NCI-H1436 (cell line): ENCODE measurements at places on chromosomes 13 and 19.

GRCh38 chr13:67416047-67416925, 186.2 kb upstream of the PCDH9 start:
- no peak for DNase-seq

DNA sequence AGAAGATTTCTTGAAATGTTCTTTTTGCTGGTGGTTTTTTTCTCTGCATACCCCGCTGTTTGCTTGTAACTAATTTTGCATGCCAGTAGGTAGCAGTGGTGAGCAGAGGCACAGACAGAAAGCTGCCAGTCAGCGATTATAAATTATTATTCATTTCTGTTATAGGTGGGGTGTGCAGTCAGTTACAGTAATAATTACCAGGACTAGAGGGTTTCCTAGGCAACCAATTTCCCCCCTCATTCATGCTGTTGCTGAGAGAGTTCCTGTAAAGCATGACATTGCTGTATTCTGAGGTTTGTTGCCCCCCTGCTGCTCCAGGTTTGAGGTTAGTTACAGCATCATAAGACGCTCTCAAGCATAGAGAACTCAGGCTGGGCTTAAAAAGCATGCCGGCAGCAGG, 104.5 kb downstream of the URI1 start:
- DNase-seq, result peak; percentile 50

DNA sequence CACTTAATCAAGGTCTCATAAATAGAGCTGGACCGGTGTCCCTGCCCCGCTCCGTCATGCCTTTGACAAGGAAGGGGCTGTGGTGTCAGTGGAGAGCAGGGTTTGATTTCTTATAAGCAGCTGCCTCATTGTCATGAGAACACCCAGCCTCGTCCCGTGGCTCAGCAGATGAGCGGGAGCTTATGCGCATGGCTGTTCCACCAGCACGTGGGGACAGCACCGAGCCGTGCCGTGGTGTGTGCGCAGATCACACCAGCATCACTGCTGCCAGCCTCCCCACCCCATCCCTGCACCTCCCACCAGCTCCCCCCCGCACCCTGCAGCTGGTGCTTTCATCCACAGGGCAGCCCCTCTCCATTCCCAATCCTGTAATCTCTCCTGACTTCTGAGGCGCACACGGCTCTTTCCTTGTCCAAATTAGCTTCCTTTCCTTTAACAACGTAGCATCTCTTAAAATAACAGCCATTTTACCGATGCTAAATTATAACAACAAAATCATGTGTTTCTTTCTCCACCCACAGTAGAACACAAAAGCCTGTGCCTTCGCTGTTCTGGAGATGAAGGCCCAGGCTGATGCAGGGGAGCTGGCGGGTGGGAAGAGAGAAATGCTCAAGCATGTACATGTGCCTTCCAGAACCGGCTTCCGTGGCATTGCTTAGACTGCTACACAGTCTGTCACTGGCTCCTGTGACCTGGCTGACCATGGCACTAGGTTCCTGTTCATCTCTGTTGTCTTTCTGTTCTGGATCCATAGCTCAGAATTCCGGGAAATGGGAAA, 96.8 kb downstream of the RAB20 start:
- DNase-seq, result no peak

DNA sequence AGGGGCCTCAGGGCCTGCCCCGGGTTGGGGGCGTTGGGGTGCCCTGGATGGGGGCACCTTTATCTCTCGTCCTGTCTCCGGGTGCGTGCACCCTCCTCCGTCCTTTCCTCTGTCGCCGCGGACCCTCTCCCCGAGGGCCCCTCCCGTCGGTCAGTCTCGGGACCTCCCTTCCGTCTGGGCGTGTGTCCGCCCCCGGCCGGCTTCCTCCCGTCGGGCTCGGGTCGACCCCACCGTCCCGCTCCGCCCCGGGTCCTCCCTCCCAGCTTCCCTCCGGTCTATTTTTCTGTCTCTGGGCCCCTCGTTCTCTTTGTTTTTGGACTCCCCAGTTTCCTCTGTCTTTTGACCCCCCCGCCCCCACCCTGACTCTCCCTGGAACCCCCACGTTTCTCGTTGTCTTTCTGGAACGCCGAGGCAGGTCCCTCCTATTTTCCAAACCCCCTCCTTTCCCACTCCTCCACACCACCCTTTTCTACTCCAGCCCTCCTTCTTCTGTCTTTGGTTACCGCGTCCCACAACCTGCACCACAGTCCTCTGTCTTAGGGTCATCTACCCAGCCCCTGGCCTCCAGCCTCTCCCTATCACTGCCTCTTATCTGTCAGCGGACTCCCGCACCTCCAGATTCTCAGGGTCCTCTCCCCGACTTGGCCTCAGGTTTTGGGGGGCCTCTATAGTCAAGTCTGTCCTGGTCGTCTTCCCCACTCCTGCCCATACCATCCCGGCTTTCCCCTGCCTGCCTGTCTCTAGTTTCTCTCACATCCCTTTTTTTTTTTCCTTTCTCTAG, 757 bp downstream of the EGLN2 start:
- DNase-seq, result no peak

DNA sequence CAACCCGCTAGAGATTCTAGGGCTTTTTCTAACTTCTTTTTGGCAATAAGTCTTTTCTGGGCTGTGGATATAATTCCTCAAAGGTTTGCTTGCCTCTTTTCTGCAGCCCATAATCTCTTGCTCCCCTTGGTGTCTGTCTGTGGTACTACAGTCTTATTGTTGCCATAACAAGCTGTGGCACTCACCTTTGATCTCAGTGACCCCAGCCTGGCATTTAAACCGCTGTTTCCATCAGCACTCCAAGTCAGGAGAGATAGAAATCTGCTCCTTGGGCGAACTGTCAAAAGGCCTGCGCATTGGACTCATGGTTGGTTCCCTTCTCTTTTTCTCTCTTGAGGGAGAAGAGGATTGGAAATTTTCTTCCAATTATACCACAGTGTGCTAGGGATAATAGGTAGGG, 14.5 kb upstream of the MPHOSPH8 start:
- no peak for DNase-seq

DNA sequence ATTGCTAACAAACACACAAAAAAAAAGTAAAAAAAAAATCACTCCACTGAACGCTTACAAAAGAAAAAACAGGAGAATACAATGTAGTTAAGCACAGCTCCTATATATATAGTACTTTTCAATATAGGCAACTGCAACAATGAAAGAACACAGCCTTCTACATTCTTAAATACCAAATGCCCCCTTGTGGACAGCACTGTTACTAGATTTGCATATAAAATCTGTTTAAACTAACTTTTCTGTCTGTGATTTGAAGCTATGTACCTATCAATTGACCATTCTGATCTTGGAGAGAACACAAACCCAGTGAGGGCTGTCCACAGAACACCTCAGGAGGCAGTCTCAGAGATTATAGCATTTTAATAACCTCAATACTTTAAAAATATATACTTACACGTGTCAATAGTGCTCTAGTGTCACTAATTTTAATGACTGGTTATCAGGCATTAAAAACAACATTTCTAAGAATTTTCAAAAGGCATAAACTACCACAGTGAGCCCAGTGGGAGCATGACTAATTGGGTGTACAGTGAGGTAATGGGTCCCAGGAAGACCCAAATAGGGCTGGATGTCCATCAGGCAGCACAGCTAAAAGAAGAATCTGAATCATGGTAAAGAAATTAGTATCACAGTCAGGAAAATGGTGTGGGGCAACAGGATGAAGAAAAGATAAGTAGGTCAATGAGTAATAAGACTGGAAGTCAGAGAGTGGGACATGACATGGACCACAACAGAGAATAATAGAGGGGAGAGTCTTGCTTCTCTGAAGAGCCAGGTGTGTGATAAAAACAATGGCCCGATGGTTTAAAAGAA, 22.2 kb downstream of the CCDC169 start:
- peak; percentile 45 for DNase-seq

DNA sequence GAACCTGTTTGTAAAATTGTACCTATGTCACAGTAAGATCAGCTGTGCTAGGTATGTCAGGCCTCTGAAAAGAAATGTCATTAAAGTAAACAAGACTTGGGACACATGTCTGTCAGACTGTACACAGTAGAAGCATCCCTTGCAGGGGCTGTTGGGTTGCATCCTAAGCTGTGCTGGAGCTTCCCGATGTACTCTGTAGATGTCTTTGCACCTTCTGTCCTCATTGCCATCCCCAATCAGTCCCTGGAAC, 48.7 kb upstream of the GPR183 start:
- no peak for DNase-seq

GRCh38 chr13:99704390-99704789, 203.1 kb downstream of the TM9SF2 start:
- no peak for DNase-seq

GRCh38 chr19:5960005-5961001, 17.6 kb downstream of the RANBP3 start:
- no peak for DNase-seq

DNA sequence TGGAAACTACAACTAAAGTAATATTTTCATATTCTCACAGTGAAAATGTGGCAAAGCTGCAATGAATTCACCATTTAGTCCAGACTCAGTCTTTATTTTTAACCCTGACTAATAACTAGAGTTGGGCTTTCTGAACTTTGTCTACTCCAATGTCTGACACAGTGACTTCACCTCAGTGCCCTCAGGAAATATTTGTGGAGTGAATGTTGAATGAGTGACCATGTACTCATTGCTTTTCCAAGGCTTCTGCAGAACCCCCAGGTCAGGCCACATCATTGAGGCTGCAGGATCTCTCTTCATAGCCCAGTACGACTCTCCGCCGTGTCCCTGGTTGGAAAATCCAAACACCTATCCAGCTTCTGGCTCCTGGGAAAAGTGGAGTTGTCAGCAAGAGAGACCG, 1.8 kb downstream of the ZNF175 start:
- DNase-seq, result no peak

GRCh38 chr19:54209058-54209810, 8.6 kb downstream of the RPS9 start:
- DNase-seq, result no peak

DNA sequence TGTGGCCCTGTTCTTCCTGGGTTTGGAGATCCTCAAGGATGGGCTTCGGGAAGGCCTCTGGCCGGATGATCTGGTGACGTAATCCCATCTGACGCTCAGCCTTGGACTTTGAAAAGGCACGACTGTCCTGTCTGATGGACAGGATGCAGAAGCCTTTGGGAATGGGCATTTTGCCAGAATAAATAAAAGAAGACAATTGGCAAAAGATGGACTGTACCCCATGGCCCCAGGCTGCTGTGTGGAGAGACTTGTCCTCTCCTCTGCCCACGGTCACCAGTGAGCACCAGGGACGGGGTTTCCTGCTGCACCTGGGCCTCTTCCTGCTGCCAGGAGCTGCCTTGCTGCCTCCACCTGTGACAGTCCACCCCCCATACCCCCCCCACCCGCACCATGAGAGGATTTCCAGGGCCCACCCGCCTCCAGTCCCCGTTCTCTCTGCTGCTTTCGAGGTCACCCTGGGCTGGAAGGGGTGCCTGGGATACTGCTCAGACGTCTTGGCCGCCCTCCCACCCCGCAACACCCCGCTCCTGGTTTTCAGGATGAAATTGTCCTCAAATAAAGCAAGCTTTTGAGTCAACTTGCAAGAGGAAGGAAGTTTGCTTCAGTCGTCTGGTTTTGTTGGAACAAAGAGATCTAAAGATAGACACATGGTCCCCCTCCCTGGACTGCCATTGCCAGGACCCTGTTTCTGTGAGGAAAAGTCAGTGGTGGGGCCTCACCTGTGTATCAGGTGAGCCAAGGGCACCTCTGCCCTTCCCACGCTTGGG, 40.9 kb downstream of the MCF2L start:
- DNase-seq, result no peak

DNA sequence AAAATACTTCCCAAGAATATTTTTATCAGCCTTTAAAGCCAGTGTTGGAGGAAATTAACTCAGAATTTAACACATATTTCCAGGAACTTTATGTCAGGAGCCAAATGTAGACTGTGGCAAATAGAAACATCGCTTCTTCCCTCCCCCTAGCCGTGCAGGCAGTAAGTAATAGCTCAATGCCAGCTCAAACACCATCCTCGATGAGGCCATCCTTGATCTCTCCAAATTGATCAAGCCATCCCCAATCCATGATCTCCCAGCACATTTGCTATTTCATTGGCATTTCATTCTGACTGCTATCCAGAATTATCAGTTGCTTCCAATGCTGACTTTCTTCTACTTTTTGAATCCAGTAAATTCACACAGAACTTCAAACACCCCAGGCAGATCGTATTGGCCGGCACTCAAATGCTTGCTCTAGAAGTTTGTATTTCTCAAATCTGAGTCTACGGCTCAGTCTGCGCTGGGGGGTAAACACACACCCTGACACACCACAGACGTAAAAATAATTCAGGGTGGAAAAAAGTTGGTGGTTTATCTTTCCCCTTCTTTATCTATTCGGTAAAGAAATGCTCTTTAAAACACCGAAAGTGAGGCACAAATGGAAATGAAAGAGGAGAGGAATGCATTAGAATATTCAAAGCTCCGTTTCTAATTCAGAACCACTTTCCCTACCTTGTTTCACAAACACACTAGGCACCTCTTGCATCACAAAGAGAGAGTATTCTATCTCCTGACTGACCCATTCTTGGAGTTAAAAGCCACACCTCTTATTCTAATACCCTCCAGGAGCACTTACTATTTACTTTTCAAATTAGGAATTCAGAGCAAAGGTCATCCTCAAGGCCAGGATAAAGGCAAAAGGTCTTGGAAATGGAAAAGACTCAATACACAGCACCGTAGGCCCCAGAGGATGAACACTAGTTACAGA, 991 bp downstream of the OBI1 start:
- DNase-seq, result no peak

GRCh38 chr13:109695402-109696190, 90.8 kb downstream of the IRS2 start:
- DNase-seq, result no peak
